Stromal cell of bone marrow (primary cell): ENCODE measurements at places on chromosomes 7 and 10.

DNA sequence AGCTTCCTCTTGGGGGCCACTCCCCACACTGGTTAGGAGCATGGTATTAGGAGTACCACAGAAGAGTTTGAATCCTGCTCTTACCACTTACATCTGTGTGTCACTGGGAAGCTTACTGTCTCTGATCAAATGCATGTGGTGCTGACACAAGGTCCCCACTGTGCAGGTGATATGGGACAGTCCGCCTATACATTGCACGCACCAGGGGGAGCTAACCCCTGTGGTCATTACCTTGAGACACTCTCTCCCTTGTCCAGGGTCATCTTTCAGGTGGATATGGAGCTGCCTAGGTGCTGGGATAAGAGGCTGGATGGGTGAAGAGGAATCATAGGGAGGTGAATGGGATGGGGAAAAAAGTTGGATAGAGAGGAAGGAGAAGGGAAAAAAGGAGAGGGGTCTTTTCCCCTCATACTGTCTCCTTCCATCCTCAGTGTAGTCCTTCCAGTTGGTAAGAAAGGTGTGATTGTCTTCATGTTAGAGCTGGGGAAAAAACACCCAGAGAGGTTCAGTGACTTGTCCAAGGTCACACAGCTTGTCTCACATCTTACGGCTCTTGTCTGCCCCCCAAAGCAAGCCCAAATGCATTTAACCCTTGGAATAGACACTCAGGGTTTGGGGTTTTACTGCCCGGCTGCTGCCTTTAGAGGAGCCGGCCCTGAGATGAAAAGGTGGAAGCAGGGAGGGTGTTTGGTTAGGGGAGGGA is 125.9 kb downstream of the CDH23 start:
- DNase-seq = no peak

DNA sequence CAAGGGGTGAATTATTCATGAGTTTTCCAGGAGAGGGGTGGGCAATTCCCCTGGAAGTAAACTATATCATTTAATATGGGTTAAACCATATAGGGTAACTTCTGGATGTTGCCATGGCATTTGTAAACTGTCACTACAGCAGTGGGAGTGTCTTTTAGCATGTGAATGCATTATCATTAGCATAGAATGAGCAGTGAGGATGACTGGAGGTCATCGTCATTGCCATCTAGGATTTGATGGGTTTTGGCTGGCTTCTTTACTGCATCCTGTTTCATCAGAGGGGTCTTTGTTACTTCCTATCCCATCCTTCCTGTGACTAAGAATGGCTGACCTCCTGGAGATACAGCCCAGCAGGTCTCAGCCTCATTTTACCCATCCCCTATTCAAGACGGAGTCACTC is 139.5 kb upstream of the PRKCQ start:
- no peak for DNase-seq

DNA sequence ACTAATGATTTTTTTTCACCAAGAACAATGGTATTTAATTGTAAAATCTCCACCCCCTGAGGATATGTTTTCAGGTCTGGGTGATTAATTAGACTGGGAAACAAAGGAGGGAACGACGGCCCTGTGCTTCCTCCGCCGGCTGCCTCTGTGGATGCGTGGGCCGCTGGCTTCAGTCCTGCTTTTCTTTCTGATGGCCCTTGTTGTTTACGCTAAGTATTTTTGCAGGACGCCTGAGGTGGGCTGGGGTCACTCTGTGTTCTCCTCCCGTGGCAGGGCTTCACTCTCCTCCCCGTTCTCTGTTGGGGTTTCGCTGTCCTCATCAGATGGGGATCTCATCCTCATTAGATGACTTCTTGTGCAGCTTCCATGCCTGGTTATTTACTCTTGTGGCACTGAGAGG is 5.2 kb upstream of the ACBD5 start:
- DNase-seq = no peak

DNA sequence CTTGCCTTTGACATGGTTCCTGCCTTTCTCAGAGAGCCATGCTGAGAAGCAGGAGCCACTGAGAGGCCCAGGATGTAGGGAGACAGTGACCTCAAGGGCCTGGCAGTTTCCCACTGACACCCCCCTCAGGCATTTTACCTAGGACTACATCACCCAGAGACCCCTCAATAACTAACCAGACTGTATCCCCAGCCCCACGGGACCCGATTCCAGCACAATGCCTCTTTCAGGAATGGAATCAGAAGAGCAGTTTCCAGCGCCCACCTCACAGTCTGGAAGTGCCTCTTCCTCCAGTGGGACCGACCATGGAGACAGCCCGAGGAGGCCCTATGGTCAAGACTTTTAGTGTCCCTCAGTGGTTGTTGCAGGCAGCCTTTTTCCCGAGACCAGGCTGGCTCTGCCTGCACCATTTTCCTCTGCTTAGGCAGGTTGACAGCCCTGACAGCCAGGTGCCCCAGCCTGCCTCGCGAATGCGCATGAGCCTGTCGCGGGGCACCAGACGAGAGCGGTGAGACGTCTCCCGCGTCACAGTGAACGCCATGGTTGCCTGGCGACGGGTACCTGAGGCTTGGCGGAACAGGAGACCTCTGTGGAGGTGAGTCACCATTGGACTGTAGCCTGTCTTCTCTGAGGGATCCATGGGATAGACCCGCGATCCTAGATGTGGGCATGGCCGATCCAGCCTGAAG is 28.4 kb upstream of the ZNF273 start:
- DNase-seq = no peak

GRCh38 chr7:16531707-16532106 is 5.1 kb downstream of the LRRC72 start:
- DNase-seq = peak; percentile 18

- no peak for DNase-seq
Measured at GRCh38 chr7:3558400-3558799, 257.3 kb downstream of the SDK1 start.

DNA sequence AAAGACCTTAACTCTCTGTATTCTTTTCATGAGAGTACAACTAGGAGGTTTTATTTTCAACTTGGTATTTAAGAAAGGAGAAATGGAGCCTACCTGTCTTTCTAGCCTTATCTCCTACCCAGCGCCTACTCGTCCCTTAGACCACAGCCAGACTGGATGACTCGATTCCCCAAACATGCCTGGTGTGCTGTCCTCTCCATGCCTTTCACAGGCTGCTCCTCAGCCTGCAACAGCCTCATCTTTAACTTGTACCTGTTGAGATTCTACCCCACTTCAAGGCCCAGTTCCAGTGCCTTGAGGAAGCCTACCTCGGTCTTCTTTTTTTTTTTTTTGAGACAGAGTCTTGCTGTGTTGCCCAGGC is 29.4 kb downstream of the CPA1 start:
- no peak for DNase-seq

GRCh38 chr10:102396730-102397151 is 1.2 kb downstream of the NFKB2 start:
- DNase-seq = no peak

DNA sequence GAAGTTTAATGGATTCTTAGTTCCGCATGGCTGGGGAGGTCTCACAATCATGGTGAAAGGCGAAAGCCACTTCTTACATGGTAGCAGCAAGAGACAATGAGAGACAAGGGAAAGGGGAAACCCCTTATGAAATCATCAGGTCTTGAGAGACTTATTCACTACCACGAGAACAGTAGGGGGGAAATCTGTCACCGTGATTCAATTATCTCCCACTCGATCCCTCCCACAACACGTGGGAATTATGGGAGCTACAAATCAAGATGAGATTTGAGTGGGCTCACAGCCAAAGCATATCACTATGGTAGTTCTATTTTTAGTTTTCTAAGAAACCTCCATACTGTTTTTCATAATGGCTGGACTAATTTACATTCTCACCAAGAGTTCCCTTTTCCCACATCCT is 36.7 kb downstream of the SPAM1 start:
- no peak for DNase-seq

- peak; percentile 70 for DNase-seq
Measured at GRCh38 chr10:129046065-129046681, 420.9 kb upstream of the MGMT start.

DNA sequence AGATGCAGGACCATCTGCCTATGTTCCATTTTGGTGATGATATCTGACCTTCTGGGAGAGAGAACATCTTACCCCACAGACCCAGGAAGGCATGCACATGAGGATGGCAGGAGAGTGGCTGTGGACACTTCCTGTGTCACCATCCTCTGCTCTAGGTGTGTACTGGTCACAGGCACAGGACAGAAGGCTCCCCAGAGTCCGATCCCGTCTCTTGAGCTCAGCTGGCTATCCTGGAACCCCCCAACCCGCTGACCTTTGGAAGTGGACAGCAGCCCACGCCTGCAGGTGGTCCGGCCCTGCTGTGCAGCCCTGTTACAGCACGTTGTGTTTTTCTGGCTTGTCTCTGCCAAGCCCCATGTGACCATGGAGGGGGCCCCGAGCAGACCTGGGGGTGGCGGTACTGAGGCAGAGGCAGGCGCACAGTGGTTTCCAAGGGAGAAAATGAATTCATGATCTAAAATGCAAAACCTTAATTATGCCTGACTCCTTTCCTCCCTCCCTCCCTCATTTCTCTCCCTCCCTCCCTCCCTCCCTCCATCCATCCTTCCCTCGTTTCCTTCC is 178.8 kb downstream of the CUX1 start:
- DNase-seq = no peak

DNA sequence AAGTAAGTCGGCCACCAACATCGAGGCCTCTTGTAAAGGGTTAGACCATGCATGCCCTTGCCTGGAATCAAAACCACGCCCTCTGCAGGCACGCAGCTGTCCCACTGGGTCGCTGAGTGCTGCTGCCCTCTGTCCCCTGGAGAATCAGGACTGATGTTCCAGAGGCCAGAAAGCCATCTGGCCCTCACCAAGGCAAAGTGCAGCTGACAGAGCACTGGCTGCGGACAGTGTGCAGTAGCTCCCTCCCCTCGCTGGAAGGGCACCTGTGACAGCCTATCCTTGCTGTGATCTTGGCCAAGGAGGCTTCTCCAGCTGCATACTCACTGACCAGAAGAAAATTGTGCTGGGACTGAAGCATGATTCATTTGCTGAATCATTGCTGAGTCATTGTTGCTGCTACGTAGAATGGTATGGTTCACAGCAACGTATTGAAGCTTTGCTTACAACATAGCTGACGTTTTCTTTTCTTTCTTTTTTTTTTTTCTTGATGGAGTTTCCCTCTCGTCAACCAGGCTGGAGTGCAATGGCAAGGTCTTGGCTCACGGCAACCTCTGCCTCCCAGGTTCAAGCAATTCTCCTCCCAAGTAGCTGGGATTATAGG is 30.4 kb downstream of the DDC start:
- DNase-seq = peak; percentile 95

DNA sequence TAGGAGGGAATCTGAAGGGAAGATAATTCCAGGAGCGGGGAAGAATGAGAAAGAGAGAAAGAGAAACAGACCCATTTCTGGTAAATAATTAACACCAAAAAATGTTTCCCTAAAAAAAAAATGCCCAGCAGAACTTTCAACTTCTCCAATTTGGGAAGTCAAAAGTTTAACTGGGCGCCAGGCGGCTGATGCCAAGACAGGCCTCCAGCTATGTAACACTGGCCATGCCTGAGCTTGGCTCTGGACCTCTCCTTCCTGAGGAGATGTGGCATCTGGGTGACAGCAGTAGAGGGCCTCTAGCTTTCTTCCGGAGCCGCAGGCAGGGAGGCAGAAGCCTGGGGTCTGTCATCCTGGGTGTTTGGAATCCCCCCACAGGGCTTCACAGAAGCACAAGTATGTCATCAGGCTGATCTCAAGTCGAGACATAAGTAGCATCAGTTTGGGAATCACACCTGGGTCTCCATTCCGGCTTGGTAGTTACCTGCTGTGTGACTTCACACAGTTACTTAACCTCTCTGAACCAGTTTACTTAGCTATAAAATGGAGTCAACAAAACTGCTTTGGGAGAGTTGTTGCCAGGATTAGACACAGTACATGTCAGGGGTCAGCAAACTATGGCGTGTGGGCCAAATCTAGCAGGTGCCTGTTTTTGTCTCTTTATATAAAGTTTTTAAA is 50.5 kb upstream of the TCF7L2 start:
- DNase-seq = no peak

- no peak for DNase-seq
Measured at GRCh38 chr10:105650306-105650705, 1009.2 kb downstream of the SORCS3 start.

DNA sequence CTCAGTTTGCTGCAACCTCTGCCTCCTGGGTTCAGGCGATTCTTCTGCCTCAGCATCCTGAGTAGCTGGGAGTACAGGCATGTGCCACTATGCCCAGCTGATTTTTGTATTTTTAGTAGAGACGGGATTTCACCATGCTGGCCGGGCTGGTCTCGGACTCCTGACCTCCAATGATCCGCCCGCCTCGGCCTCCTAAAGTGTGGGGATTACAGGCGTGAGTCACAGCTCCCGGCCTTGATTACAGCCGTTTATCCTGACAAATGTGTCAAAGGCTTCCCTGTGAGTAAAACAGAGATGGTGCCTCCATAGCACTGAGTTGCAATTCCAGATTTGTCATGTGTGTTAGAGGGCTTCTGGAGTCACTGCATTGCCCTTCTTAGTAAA is 273.7 kb downstream of the CCDC3 start:
- no peak for DNase-seq

DNA sequence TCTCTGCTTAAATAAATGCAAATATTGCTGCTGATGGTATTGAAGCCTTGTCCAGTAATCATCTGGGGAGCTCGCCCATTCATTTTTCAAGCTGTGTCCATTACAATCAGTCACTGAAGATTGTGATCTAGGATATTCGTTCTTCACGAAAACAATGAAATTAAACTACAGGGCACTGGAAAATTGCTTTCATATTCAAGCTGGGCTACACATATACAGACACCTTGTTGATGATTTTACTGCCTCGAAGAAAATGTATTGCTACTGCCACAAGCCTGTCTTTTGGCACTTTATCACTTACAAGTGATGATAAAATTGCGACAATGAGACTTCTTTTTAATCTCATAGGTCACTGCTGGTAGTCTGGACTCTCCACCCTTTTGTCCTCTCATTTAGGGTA is 100.0 kb upstream of the MINDY3 start:
- DNase-seq = no peak

DNA sequence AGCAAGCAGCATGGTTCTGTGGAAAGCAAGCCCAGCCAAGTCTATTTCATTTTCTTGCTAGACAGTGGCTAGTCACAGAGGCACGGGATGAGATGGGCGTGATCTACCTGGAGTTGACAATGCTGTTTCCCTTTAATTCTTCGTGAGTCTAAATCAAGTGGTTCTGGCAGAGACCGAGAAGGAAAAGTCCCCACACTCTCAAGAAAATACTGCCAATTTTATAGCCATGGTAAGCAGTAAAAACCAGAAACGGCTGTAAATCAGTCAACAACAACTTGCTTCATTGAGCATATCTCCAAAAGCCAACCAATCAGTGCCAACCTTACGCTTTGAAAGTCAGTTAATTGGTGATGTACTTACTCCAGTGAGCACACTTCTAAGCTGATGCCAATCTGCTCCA is 223.4 kb downstream of the SEC23IP start:
- no peak for DNase-seq

- no peak for DNase-seq
Measured at GRCh38 chr10:77563638-77564270, 73.9 kb downstream of the KCNMA1 start.

DNA sequence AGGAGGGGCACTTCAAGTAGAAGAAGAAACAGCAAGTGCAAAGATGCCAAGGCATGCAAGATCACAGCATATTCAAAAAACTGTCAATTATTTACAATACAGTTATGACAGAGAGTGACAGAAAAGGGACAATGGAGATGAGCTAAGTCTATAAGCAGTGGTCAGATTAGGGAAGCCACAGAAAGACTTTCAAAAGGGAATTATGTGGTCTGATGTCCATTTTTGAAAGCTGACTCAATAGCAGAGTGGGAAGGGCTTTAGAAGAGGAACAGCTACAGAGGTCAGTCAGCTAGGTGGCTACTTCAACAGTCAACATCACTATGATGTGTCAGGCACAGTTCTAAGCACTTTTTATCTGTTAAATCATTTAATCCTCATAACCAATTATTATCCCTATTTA is 45.2 kb upstream of the SPOCK2 start:
- DNase-seq = peak; percentile 55

GRCh38 chr10:132370426-132371340 is 26.3 kb upstream of the PWWP2B start:
- no peak for DNase-seq
